ENCODE measurements at places on chromosomes 3 and 15.

- DNase-seq = no peak
Measured at GRCh38 chr15:38610748-38611147, 46.1 kb upstream of the RASGRP1 start.

GRCh38 chr3:20912406-20912805 lies 726.4 kb upstream of the SGO1 start:
- no peak for DNase-seq

DNA sequence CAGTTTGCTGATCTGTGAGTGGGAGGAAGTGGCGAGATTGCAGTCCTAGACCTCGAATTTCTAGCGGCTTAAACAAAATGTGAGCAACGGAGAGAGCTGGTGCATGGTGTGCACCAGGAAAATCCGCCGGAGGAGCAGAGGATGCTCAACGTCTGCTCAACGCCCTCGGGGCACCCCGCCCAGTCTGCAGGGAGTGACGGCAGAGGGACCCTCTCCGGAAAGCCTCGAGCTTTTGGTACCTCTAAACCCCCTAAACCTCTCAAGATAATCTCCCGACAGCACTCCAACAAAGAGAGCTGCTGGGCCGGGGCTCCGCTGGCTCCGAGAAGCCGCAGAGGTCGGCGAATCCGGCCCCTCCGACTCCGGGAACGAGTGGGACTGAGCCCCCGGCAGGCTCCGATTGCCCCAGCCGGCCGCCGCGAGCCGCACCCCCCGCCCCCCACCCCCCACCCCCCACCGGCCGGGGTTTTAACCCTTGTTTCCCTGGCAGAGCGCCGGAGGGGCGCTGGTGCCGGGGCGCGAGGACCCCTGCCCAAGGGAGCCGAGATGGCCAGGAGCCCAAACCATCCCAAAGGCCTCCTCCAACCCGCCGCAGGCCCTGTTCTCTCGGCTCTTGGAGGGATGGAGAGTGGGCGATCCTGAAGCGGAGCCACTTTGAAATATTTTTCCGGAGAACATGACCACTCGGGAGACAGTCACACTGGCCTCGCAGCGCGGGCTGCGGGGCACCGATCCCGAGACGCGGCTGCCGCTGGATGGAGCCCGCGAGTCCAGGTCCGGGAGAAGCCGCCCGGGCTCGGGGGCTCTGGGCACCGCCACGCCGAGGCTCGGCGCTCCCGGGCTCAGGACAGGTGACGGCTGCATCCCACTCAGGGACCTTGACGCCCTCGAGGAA lies 1.5 kb downstream of the MEGF11 start:
- peak; percentile 53 for DNase-seq

- DNase-seq = no peak
Measured at GRCh38 chr3:13349823-13350222, 70.3 kb downstream of the NUP210 start.

GRCh38 chr15:49131403-49131802 lies 24.0 kb downstream of the COPS2 start:
- DNase-seq = no peak

- no peak for DNase-seq
Measured at GRCh38 chr3:124652009-124652408, 78.2 kb upstream of the UMPS start.

DNA sequence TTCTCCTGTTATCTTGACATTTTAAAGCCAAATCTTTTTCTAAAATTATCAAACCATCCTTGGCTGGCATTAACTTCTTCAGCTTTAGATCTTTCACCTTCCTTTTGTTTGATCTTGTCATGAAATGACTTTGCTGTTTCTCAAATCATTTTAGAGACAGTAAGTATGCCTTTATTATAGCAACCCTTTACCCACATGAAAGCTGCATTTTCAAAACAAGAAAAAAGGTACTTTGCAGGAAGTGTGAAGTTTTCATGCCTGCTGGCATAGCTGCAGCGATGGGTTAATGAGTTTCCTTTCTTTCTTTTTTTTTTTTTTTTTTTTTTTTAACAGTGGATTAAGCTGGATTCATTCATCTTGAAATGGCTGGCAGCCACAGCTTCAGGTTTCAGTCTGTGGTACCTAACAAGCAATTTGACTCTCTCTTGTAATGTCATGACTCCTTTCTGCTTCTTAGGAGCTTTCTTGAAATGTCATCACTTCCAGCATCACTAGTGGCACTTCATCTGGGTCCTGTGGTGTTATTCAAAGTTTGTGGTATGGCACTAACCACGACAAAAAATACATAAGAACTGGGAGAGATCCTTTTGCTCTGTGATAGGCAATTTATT lies 18.8 kb downstream of the SLC25A26 start:
- DNase-seq = no peak

GRCh38 chr3:90184861-90185260 lies 1077.4 kb downstream of the EPHA3 start:
- DNase-seq = no peak

- no peak for DNase-seq
Measured at GRCh38 chr15:100703671-100704070, 101.3 kb downstream of the ASB7 start.

- DNase-seq = no peak
Measured at GRCh38 chr3:136068708-136069107, 103.2 kb downstream of the PPP2R3A start.

DNA sequence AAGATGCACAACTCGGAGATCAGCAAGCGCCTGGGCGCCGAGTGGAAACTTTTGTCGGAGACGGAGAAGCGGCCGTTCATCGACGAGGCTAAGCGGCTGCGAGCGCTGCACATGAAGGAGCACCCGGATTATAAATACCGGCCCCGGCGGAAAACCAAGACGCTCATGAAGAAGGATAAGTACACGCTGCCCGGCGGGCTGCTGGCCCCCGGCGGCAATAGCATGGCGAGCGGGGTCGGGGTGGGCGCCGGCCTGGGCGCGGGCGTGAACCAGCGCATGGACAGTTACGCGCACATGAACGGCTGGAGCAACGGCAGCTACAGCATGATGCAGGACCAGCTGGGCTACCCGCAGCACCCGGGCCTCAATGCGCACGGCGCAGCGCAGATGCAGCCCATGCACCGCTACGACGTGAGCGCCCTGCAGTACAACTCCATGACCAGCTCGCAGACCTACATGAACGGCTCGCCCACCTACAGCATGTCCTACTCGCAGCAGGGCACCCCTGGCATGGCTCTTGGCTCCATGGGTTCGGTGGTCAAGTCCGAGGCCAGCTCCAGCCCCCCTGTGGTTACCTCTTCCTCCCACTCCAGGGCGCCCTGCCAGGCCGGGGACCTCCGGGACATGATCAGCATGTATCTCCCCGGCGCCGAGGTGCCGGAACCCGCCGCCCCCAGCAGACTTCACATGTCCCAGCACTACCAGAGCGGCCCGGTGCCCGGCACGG lies 991 bp downstream of the SOX2 start:
- DNase-seq = peak; percentile 57

DNA sequence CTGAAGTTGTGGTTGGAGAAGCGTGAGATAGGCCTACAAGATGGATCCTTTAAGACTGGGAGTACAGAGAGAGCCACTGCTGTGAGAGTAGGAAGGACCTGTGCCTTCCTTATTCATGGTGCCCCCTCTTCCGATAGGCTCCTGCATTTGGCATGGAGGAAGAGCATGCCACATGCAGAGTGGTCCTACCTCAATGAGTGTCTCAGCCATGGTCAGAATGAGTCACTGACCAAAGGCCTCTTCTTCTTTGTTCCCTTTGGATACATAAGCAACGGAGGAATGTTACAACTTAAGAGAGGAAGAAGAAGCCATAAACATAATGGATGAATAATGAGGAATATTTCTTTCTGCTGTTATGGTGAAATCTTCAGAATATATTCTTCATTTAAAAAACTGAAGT lies 681.2 kb upstream of the GRM7 start:
- DNase-seq = no peak

GRCh38 chr15:88113613-88114308 lies 142.8 kb downstream of the NTRK3 start:
- no peak for DNase-seq

DNA sequence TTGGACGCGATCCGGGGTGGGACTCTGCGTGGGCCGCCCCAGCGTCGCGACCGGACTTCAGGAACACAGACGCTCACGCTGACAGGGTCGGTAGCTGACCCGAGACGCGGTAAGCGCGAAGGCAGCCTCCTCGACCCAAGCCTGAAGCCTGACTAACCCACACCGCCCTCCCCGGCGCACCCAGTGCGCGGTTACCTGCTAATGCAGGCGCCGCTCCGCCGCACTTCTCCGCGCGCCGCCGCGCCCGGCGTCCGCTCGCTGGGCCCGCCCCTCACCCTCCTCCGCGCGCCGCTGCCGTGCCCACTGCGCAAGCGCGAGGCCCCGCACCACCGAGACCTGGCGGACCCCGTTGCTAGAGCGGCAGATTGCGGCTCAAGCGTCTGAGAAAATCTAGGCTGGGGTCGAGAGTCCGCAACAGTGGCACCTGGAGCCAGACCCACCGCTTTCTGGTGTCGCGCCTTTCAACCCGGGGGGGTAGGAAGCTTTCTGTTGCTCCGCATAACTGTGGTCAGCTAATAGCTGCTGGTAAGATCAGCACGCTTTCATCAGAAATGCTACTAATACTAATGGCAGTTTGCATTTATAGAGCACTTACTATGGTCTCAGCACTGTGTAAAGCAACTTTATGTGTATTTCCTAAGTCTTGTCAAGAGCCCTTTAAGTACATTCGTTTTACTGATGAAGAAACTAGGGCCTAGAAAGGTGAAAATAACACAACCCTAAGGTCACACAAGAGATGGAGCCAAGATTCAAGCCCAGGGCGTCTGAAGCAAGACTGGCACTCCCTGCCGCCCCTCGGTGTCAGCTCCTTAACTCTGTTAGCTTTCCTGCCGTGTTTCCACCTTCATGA lies at the start of gene TBCCD1:
TSS of gene TBCCD1 (minus strand) at position 268 of the 850 bp plus-strand sequence. CDS start 3,010 bp downstream, outside the sequence.
- peak; percentile 93 for DNase-seq
